Thymus (tissue), 14 donors: ENCODE measurements at places on chromosomes 16 and 17. TPM values are rescaled to one million over a fixed set of nuclear protein-coding genes. Genes with fewer than 3 reads are reported as not detected.

GRCh38 chr16:80015566-80015965, 415.0 kb upstream of the MAF start:
- H3K4me3 ChIP-seq, result no peak overlapping the region
- no peaks in the 10 kb centered on the region for H3K27me3 ChIP-seq
- H3K36me3 ChIP-seq, result no peaks in the 10 kb centered on the region
- H3K27ac ChIP-seq, result no peak overlapping the region

DNA sequence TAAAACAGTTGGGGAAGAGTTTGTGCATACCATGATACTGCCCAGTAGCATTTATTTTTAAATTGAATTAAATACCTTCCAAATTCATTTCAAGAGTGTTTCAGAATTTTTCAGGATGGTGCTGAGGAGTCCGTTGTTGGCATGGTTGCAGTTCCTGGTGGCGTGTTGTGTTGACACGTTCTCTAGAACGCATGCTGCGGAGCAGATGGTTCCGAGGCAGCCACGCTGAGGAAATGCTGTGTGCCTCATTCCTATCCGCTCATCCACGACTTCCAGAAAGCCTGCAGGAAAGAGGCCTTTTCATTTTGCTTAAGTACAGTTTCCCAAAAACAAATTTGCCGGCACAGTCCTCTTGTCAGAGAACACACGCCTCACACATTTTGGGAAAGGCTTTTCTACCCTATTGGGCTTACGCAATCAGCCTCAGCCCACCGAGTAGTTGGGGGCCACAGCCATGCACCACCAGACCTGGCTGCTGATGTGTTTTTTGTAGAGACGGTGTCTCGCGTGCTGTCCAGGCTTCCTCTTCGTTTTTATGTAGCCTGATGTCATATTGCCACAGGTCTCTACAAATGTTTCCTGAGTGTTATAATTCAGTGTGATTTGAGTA, 32.1 kb upstream of the IL17C start:
- H3K27ac ChIP-seq, result no peak overlapping the region
- H3K36me3 ChIP-seq, result peaks cover 74% of the 10 kb centered on the region
- no peaks in the 10 kb centered on the region for H3K27me3 ChIP-seq
- DNase-seq, result no peak
- H3K4me1 ChIP-seq, result no peaks in the 10 kb centered on the region

- no peaks in the 10 kb centered on the region for H3K36me3 ChIP-seq
- H3K27me3 ChIP-seq, result no peaks in the 10 kb centered on the region
- no peaks in the 10 kb centered on the region for H3K4me1 ChIP-seq
- no peak overlapping the region for H3K4me3 ChIP-seq
- H3K27ac ChIP-seq, result no peak overlapping the region
- DNase-seq, result no peak
Measured at GRCh38 chr16:68887107-68887506, 43.8 kb downstream of the TANGO6 start.

DNA sequence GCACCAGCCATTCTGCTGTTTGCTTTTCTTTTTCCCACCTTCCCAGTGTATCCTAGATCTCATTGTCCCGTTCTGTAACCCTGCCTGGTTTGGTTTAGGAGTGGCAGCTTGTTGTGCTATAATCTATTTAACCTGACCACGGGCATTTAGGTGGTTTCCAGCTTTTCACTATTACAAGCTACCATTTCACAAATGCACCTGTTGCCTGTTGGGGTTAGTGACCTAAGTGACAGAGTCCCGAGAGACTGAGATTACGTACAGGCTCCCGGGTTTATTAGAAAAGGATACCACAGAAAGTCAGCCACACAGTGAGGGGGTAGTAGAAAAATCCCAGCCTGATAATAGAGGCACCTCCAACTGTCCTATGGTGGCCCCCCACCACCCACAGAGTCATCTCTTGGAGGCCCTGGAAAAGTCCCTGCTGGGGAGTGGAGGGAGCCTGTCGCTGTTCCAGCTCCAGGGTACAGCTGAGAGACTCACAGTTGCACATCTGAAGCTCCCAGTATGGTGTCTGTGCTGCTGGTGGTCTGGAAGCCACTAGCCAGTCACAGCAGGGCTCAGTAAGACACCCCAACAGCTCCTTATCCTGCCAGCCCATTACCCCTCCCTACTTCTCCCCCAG, 21.2 kb downstream of the CLEC16A start:
- no peaks in the 10 kb centered on the region for H3K27me3 ChIP-seq
- DNase-seq, result no peak
- H3K4me3 ChIP-seq, result no peak overlapping the region
- H3K36me3 ChIP-seq, result peaks cover 39% of the 10 kb centered on the region

- no peak for DNase-seq
- no peaks in the 10 kb centered on the region for H3K27me3 ChIP-seq
- no peak overlapping the region for H3K4me3 ChIP-seq
- H3K27ac ChIP-seq, result no peak overlapping the region
Measured at GRCh38 chr17:46202424-46202823, 9.2 kb upstream of the KANSL1 start.

- H3K4me3 ChIP-seq, result no peak overlapping the region
- no peak overlapping the region for H3K27ac ChIP-seq
- no peaks in the 10 kb centered on the region for H3K36me3 ChIP-seq
- H3K4me1 ChIP-seq, result no peaks in the 10 kb centered on the region
- no peaks in the 10 kb centered on the region for H3K27me3 ChIP-seq
Measured at GRCh38 chr16:54750249-54750648, 180.4 kb upstream of the IRX5 start.

DNA sequence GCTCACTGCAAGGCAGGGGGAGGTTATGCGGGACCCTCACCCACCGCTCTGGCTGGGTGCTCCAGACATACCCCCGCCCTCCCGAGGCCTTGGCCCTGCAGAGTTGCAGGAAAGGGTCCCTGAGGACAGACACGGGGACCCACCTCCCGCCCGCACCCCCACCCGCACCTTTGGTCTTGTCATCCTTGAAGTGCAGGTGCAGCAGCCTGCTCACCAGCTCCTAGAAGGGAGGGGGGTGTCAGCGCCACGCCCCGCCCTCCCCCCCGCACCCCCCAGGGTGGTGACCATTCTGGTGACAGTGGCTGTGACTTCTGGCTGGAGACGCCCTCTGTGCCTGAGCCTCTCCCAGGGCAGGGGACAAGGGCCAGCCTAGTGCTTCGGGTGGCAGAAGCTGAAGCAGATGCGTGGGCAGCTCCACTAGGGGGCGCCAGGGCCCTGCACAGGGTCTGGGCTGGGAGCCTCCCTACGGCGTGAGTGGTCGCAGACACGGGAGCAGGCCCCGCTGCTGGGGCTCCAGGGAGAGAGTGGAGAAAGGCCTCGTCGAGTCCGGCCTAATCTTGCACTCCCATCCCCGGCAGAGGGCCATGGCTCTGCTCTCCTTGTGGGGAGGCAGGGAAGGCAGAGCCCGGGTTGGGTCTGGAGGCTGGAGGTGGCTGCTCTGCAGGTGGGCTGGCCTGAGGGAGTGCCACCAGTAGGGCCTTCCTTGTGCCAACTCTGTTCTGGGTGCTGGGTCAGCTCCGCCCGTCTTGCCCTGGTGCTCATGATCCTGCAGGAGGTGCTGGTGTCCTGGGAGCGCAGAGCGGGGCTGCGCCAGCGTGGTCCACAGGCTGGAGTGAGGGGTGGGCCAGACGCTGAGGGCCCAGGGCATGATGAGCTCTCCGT, 2.7 kb downstream of the CENPX start:
- no peaks in the 10 kb centered on the region for H3K27me3 ChIP-seq
- DNase-seq, result no peak
- peaks cover 14% of the 10 kb centered on the region for H3K4me1 ChIP-seq
- H3K4me3 ChIP-seq, result no peak overlapping the region
- no peak overlapping the region for H3K27ac ChIP-seq

DNA sequence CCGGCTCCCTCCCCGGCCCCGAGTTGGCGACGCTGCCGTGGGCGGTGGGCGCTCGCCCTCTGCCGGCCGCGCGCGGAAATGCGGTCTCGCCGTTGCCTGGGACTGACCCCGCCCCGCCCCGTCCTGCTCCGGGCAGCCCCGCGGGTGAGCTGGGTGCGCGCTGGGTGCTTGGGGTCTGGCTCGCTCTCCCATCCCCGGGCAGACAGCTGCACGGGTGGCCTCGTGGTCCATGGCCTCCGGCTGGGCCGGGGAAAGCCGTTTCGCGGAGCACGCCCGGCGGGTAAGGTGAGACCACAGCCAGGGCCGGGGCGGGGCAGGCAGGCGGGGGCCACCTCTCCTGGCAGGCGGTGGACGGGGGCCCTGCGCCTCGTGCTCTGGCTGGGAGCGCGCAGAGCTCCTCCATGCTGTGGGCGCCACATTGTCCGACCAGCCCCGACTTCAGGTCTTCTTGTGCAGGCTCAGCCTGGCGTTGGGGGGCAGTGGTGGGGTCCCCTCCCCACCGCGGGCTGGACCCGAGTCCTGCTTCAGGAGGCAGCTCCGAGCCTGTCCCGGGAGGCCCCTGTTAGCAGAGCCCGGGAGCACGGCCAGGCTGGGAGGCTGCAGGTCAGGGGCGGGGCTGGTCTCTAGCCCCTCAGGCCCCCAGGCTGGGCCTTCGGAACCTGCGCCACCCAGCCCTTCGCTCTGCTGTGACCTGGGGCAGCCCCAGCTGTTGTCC, 7.0 kb upstream of the C1QTNF8 start:
- peak; percentile 42 for DNase-seq
- no peaks in the 10 kb centered on the region for H3K4me1 ChIP-seq
- no peak overlapping the region for H3K27ac ChIP-seq
- no peaks in the 10 kb centered on the region for H3K36me3 ChIP-seq
- H3K27me3 ChIP-seq, result peaks cover 9% of the 10 kb centered on the region
- H3K4me3 ChIP-seq, result no peak overlapping the region

DNA sequence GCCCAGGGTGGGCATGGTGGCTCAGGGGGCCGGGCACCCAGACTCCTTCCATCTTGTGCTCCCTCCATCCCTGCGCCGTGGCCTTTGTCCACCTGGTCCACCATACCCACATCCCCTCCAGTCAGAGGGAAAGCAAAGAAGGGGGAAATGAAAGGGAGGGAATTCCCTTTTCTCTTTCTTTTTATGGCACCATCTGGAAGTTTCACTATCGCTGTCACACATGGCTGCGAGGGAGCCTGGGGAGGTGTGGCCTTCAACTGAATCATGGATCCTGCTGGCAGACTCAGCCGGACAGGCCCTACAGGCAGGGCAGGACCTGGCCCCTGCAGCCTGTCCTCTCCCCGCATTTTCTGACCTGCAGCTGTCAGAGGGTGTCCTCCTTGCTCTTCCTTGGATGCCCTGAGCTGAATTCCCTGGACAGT, 6.2 kb downstream of the SLC12A3 start:
- no peak overlapping the region for H3K4me3 ChIP-seq
- no peaks in the 10 kb centered on the region for H3K4me1 ChIP-seq
- H3K27me3 ChIP-seq, result no peaks in the 10 kb centered on the region
- no peak overlapping the region for H3K27ac ChIP-seq
- no peaks in the 10 kb centered on the region for H3K36me3 ChIP-seq

DNA sequence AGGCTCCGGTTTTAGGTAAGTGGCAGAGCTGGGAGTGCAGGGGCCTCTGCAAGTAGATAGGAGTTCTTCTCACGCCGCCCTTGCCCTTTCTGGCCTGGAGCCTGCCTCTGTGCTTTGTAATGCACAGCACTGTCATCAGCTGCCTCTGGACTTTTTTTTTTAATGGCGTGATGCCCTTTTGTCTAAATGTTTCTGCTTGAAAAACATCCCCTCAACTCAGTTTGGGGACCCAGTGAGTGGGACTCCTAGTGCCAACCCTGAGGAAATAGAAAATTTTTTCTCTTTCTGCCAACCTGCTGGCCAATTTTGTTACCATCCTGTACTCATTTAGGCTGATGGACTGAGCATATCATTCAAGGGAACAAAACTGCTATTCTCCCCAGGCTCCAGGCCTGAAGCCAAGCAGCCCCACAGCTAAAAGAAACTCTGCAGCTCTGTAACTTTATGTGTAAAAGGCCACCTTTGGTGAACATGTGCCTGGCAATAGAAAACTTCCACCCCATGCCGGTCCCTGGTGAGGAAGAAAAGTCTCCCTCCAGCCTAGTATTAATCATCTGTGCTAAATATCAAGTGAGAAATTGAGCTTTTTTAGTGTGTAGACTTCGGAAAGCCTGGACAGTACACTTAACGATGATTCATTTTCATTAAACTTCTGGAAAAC, 22.5 kb downstream of the SLC6A2 start:
- DNase-seq, result no peak
- no peak overlapping the region for H3K27ac ChIP-seq
- H3K4me1 ChIP-seq, result no peaks in the 10 kb centered on the region

GRCh38 chr17:56593646-56594319, at the start of gene NOG:
TSS of gene NOG (plus strand) at chr17:56593699. CDS start at chr17:56594224, 525 bp downstream.
- H3K36me3 ChIP-seq, result no peaks in the 10 kb centered on the region
- no peak within 1 kb of the TSS for H3K27ac ChIP-seq
- peaks cover 57% of the 10 kb centered on the region for H3K27me3 ChIP-seq
- no peak for DNase-seq
- H3K4me3 ChIP-seq, result peak within 1 kb of the TSS; percentile 39

Gene CCT6B
- 1.3 TPM for total RNA-seq

Gene GLTPD2
- total RNA-seq, result 0.14 TPM

Gene ADCY9
- 1.3 TPM for total RNA-seq

Gene TBC1D3C
- total RNA-seq, result not detected

Gene LITAF
- 37.1 TPM for total RNA-seq

Gene TMEM94
- total RNA-seq, result 16.1 TPM
